ENCODE measurements at places on chromosomes 11 and 22.

- DNase-seq = no peak
Observed at GRCh38 chr11:100769617-100770016, 82.5 kb downstream of the ARHGAP42 start.

DNA sequence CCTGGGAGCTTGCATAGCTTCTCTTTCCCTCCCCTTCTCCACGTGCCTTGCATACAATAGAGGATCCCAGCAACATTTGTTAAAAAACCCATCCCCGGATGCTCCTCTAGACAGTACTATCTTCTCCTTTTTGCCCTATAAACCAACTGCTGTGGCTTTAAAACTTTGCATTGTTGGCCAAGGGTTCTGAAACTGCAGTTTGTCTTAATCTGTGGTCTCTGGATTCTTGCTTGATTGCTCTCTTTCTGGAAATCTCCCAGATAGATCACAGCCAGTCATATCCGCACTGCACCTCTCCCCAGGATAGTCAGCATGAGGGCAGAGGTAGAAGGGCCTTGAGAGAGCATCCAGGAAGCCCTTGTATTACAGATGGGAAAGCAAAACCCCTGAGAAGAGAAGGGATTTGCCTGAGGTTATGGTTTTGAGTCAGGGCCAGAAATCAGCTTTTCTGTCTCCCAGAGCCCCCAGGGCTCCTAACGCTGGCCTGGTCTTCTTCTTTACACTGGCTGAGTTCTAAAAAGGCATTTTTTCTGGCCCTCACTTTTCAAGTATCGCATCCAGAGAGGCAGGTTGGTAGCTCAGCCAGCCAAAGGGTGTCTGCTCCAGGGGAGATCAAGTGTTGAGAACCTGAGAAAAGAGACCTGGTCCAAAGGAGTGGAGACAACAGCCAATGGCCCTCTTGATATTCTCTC lies 70.6 kb downstream of the ADM start:
- no peak for DNase-seq

DNA sequence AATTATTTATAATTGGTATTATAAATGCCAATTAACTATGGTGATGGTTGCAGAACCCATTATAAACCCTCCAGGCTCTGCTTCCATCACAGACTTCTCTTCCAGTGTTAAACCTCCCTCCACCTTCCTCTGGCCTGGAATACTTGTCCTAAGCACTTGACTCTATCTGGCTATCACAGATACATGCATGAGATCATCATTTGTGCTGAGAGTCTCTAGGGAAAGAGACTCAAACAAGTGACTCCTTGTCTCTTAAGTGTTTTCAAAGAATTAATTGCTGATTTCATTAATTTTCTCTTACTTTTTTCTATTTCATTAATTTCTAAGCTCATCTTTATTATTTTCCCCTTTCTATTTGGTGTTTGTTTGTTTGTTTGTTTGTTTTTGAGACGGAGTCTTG lies 29.1 kb downstream of the RTL6 start:
- no peak for DNase-seq

GRCh38 chr22:19719050-19719482 lies 4.3 kb upstream of the GP1BB start:
- DNase-seq = no peak

- DNase-seq = no peak
Observed at GRCh38 chr11:27807596-27807995, 107.3 kb upstream of the BDNF start.

GRCh38 chr22:21077884-21078508 lies 32.2 kb downstream of the LRRC74B start:
- no peak for DNase-seq

- DNase-seq = no peak
Observed at GRCh38 chr11:17548444-17548843, 1.4 kb downstream of the OTOG start.

GRCh38 chr11:12284316-12285050 lies 92.9 kb upstream of the PARVA start:
- no peak for DNase-seq

DNA sequence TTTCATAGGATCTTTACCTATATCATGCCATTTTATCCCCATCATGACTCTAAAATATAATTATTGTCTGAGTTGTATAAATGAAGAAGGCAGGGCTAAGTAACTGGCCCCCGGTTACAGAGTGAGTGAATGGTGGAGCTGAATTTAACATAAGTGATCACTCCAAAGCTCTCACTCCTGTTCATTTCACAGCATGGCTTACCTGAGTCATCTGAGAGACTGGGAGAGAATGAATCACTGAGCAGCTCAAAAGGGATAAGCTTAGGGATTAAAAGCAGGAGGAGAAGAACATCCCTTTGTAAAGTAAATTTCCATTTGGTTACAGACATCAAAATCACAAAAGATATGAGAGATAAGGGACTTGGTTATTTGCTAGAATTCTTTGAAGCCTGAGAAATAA lies 294.0 kb upstream of the CTSC start:
- DNase-seq = no peak

- no peak for DNase-seq
Observed at GRCh38 chr22:45877651-45878050, 99.3 kb downstream of the WNT7B start.

- DNase-seq = peak; percentile 87
Observed at GRCh38 chr11:86370922-86371594, 3.6 kb upstream of the CCDC81 start.

GRCh38 chr22:37629928-37630327 lies 9.5 kb upstream of the SH3BP1 start:
- DNase-seq = no peak

GRCh38 chr22:49329636-49330035 lies 498.0 kb downstream of the BRD1 start:
- no peak for DNase-seq

DNA sequence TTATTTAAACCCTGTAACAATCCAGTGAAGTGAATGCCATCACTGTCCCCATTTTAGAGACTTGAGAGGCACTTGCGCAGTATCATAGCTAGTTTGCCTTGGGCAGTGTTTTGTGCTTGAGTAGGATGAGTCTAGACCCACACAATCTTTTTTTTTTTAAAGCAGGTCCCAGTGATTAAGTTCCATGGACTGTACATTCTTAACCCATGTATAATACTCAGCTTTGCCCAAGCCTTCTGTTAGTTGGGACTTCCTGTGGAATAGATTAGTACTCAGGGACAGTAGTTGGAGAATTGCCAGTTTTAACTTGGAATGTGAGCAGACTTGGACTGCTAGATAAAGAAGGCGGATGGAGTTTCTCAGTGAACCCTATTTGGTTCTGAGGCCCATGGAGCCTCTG lies 108.6 kb upstream of the RASSF10 start:
- peak; percentile 90 for DNase-seq

GRCh38 chr22:44520465-44521094 lies 22.5 kb upstream of the RTL6 start:
- no peak for DNase-seq

GRCh38 chr11:10667521-10667885 lies 26.1 kb downstream of the IRAG1 start:
- DNase-seq = peak; percentile 52

DNA sequence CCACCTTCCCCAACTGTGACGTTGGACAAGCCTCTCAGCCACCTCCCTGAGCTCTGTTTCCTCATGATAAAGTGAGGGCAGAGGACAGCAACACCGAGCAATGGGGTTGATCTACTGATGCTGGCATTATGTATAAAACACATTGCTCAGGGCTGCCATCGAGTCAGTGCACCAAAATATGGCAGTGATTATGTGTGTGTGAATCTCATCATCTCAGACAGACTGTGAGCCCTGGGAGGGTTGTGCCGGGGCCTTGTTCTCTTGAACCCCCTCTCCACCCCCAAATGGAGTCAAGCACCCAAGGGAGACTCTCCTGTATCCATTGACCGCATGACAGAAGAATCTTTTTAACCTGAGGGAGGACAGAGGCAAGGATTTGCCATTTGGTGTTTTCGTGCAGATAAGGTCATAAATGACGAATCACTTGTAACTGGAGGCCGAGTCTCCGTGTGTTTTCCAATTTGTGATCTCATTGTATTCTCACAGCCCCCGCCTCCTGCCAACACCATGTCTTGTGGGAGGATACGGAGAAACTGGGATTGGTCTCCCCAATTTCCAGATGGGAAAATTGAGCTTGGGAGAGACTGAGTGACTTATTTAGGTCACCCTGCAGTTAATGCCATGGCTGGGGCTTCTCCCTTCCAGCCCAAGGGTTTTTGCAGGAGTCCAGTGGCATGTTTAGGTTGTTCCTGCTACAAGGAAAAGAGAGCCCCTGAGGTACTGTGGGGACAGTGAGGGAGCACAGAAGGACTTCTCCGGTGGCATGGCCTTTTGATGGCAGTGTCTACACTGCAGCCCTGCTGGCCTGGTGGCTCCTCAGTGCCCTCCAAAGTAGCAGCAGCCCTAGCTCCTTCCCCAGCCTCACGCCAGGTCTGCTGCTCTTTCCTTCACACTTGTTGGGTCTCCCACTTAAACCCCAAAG lies 52.4 kb downstream of the CHRDL2 start:
- no peak for DNase-seq

DNA sequence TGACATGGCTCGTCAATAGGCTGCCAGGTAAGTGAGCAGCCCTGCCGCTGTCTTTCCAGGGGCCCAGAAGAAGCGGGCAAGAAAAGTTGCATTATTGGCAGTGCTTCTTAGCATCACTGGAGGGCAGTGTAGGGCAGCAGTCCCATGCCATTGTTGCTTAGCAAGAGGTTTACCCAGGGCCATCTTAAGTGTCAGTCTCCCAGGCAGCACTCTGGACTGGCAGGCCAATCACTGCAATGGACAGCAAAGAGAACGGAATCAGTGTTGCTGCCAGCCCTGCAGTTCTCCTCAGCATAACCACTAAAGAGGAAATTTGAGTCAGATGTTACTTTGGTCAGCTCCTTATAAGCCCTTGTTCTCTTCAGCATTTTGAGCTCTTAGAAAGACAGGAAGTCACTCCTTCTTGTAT lies 13.4 kb upstream of the GRK2 start:
- no peak for DNase-seq

GRCh38 chr22:41687901-41688364 lies 734 bp downstream of the SNU13 start:
- no peak for DNase-seq

- DNase-seq = no peak
Observed at GRCh38 chr11:33310720-33311500, 53.7 kb downstream of the HIPK3 start.

DNA sequence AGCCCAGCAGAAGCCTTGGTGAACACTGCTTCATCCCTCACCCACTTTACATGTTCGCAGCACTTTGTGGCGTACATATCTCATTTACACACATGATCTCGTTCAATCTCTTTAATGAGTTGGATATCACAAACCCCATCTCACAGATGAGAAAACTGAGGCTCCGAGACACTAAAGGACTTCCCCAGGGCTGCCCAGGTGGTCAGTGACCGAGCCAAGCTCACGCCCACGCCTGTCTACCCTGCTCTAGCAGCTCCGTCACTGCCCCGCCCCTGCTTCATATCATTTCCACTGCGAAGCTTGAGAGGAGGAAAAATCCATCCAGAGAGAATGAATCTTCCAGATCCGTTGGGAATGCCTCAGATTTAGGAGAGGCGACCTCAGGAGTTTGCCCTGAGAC lies 11.8 kb upstream of the DSCAML1 start:
- DNase-seq = no peak

GRCh38 chr22:37496651-37497050 lies 10.5 kb upstream of the MFNG start:
- DNase-seq = peak; percentile 45

GRCh38 chr22:32354360-32355351 lies 3.0 kb upstream of the RFPL3 start:
- peak; percentile 10 for DNase-seq

All from non-pigmented ciliary epithelial cell (primary cell).